ENCODE measurements at places on chromosomes 1 and 21. TPM values are rescaled to one million over a fixed set of nuclear protein-coding genes. Genes with fewer than 3 reads are reported as not detected.

The CHIA gene
- not detected for total RNA-seq

The MTMR11 gene
- 1.9 TPM for total RNA-seq

The CRNN gene
- not detected for total RNA-seq

The HCRTR1 gene
- total RNA-seq: 0.30 TPM

The PDZK1 gene
- not detected for total RNA-seq

The ADGRB2 gene
- total RNA-seq: 12.8 TPM

The BLACAT1 gene
- 0.27 TPM for total RNA-seq

The TCP10L gene
- 1.3 TPM for total RNA-seq

The RSRP1 gene
- 51.4 TPM for total RNA-seq

The ZNF695 gene
- total RNA-seq: not detected

The LAMC2 gene
- 0.50 TPM for total RNA-seq

The OLFM3 gene
- total RNA-seq: not detected

The ACTL8 gene
- not detected for total RNA-seq

The RIMKLA gene
- 6.2 TPM for total RNA-seq

The VWA5B1 gene
- total RNA-seq: not detected

The DISP3 gene
- total RNA-seq: not detected

The ARHGAP29 gene
- 31.8 TPM for total RNA-seq

The PIGM gene
- 2.5 TPM for total RNA-seq

The SMIM34 gene
- not detected for total RNA-seq

The FHAD1 gene
- total RNA-seq: 0.40 TPM

The ACAP3 gene
- total RNA-seq: 29.4 TPM

The TRMT13 gene
- 5.1 TPM for total RNA-seq

The BCL2L15 gene
- 0.61 TPM for total RNA-seq

The FLG2 gene
- not detected for total RNA-seq

The ATP5IF1 gene
- 865 TPM for total RNA-seq

The GJA8 gene
- not detected for total RNA-seq

The TESK2 gene
- 1.5 TPM for total RNA-seq

The C1orf226 gene
- total RNA-seq: 5.4 TPM

The AMPD1 gene
- not detected for total RNA-seq

The PHF13 gene
- 8.4 TPM for total RNA-seq

The PLA2G2D gene
- total RNA-seq: not detected

The C21orf58 gene
- total RNA-seq: 1.3 TPM

The ESRRG gene
- 44.7 TPM for total RNA-seq
